ENCODE measurements at places on chromosomes 3 and 15.

DNA sequence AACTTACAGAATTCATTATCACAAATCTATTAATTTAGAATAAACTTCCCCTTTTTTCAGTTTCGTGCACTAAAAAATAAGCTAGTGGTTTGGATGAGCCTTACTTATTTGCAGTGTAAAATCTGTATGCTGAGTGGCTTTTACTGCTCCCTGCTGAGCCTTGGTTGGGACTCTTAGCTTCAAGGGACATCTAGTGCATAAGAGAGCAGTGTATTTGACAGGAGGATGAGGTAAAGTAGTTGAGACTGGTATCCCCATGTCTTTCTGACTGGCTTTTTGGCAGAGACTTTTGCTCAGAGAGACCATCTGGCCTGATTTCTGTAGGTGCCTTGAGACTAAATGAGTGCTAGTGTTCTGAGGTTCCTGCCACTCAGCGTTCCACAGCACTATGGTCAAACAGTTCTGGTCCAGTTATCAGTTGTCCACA is 11.8 kb downstream of the CAPN7 start:
- no peak for DNase-seq

DNA sequence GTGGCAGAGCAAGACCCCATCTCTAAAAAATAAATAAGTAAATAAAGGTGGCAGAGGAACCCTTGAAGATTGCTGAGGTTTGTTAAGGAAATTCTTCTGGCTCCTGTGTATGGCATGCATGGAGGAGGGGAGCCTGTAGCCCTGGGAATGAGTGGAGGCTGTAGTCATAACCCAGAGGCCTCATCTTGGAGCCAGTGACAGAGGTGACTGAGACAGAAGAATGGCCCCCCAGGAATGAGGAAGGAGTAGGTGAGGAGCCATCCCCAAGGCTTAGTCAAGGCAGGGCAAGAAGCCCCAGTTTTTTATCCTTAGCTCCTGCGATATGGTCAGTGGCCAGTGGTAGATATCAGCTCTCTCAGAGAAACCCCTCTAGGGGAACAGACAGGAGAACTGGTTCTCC is 46.5 kb downstream of the BSN start:
- no peak for DNase-seq

GRCh38 chr3:184805351-184806038 is 6.5 kb upstream of the VPS8 start:
- DNase-seq, result no peak

GRCh38 chr3:30195352-30195751 is 411.0 kb upstream of the TGFBR2 start:
- no peak for DNase-seq

DNA sequence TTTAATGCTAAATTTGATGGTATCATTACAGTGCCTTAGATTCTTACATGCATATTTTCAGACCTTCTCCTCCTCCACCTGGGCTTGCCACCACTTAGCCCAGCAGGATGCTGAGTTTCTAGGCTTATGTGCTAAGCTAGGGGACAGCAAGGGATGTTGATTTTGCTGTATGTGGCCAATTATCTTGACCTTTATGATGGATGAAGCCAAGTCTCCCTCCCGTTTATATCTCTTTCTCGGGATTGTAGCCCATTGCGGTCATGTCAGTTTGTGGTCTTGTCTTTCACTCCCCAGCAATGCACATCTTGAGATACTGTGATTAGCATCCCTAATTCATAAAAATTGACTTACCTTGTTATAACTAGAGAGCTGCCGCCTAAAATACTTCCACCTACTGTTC is 278.7 kb upstream of the SOX2 start:
- DNase-seq, result no peak

GRCh38 chr3:148953094-148953493 is 38.2 kb upstream of the GYG1 start:
- DNase-seq, result no peak

DNA sequence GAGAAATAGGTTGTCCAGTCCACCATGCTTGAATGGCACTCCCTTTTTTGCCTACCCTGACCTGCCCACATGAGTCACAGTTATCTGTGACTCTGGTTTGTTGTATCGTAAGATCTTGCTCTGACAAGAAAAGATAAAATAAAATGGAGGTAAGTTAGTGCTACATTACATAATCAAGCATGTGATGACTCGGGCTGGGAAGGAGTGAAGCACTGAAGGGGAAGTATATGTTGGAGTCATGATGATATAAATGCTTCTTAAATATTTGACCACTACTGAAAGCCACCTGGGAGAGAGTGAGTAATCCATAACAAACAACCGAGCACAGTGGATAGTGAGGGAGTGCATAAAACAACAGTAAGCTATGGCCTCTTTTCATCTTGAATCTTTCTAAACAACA is 124.4 kb downstream of the SHOX2 start:
- no peak for DNase-seq

DNA sequence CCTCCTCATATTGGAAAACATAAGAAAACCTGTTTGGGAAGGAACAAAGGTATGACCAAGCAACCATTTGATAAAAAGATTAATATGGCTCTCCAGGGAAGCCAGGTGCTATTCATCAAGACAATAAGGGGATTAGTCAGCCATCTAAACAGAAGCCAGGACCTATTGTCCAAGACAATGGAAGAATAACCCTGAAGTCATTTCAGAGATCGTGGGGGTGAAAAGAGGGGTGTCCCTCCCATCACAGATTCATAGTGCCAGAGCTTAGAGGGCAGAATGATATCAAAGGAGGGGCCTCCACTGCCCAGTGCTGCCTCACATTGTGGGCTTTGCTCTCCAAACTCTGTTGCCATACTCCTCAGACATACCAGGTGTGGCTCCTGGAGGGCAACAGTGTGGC is 73.5 kb downstream of the DAPK2 start:
- no peak for DNase-seq

GRCh38 chr3:50971487-50971924 is 296.8 kb downstream of the DOCK3 start:
- no peak for DNase-seq

DNA sequence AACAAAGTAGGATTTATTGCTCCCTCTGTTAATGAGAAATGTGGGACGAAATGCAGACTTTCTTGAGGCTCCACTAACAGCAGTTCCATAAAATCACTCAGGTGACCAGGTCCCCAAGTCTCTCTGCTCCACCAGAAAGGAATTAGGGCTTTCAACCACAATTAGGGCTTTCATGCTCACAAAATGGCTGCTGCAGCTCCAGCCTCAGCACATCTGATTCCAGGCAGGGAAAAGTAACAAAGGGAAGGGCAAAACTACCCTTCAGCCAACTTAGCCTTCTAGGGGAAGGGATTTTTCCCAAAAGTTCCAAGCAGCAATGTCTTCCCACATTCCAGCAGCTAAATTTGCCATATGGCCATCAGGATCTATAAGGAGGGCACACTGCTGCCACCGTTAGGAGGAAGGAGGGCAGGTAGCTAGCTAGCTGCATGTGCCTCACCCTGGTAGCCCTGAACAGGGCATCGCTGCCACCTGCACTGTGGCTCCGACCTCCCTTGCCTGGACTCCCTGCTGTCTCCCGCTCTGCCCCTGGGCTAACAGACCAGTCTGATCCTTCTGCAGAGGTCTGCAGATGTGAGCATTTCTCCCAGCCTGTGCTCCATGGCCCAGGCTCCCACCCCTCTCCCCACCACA is 12.8 kb downstream of the CFAP100 start:
- DNase-seq, result peak; percentile 10

GRCh38 chr3:177208223-177208622 is 10.9 kb upstream of the TBL1XR1 start:
- no peak for DNase-seq

DNA sequence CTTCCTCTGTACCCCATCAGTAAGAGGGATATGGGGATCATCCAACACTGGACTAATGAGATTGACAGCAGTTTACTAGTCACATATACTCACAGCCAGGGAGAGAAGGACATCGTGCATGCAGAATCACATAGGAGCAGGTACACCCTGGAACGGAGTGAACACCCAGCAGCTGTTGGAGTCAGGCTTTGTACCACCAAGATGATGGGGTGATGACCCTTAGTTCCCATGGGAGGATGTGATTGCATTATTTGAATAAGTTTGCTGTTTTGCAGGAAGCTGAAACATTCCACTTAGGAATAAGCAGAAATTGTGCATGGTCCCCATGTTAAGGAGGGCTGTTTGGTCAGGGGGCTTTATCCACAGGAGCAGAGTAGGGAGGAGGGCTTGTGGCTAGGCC is 482.7 kb upstream of the PDZRN3 start:
- DNase-seq, result no peak

DNA sequence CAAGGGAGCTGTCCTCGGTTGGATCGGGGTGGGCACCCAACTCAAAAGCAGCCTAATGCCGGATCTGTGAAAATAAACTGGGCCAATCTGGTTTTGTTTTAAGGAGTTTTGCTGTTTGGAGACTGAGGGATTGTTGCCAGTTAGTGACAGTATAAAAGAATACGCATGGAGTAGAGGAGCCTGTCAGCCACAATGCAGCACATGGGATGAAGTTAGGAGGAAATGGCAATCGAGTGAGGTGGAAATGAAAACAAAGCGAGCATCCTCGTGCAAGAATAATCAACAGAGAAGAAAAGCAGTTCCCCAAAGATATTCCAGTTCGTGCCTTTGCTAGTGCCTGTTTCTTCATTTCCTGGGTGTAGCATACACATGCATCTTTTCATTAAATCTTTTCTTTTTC is 108.4 kb upstream of the RORA start:
- DNase-seq, result no peak

GRCh38 chr3:83523470-83524073 is 1435.2 kb upstream of the CADM2 start:
- no peak for DNase-seq

DNA sequence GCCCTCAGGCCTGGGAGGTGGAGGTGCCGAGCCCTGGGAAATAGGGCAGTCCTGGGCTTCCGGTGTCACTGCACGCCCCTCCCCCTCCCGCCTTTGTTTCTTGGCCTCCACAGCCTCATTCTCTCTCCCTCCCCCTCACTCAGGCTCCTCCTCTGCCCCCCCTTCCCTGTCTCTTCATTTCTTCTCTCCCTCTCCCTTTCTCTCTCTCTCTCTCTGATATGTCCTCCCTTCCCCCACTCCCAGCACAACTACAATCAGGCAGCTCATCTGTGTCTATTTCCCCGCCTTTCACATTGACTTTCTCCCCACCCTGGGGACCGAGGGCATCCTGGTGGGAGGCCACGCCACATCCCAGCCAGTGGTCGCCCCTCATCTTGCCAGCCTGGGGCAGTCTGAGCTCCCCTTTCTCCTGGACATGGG is 40.2 kb downstream of the IDH2 start:
- no peak for DNase-seq

GRCh38 chr3:107680698-107681097 is 157.9 kb downstream of the BBX start:
- DNase-seq, result no peak

- no peak for DNase-seq
These were observed 95.3 kb upstream of the SOX2 start for GRCh38 chr3:181616088-181617070.

GRCh38 chr3:1092061-1092460 is 763 bp upstream of the CNTN6 start:
- no peak for DNase-seq

DNA sequence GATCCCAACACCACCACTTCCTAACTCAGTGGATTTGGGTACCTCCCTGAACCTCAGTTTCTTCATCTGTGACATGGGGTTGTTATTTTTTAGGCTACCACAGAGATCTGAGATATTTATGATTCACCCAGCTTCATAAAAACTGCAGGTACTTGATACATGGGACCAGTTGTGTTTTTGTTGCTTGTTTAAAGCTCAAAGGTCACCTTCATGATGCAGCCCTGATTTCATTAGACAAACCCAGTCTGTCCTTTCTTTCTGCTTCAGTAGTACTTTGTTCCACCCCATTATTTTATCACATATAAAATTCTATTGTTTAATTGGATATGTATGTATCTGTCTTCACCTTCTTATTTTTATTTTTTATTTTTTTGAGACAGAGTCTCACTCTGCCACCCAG is 57.4 kb upstream of the C15orf61 start:
- no peak for DNase-seq

DNA sequence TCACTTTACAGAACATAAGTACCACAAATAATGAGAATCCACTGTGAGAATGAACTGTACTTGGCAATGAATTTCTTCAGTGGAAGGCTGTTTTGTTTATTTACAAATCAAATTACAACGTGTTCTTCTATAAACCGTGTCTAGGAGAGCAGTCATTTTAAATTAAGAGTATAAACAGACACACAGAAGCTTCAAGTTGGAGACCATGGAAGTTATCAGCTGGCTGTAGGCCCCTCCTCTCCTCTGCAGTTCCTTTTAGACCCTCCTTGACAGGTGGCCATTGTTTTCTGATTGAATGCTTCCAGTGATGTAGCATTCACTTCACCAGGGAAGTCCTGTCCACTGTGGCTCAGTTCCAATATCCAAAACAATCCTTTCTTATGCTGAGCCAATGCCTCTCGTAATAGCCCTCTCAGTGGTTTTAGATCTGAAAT is 7.3 kb upstream of the MAPK6 start:
- no peak for DNase-seq

DNA sequence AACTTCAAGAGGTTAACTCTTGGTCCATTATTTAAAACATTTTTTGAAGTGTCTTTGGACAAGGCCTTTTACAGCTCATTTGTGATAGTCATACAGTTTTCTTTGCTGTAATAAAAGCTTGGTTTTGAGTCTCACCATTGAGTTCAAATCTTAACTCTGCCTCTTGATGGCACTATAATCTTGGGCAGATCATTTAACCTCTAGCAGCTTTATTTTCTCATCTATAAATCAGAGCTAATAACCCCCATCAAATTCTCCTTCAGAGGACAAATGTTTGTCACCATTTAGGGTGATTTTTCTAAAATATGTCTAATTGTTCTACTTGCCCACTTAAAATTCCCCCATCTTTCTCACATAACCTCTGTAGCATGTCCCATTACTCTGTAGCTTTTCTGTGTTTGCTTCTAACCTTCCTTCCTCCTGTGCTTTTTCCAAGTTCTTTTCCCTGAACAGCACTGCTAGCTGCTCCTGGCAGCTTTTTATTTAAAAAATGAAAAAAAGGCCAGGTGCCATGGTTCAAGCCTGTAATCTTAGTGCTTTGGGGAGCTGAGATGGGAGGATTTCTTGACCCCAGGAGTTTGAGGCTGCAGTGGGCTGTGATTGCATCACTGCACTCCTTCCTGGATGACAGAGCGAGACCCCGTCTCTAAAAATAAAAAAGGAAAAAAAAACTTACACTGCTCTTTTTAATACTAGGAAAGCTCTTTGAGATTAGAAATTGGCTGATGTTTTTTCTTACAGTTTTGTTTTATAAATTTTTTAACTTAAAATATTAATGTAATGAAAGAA is 28.5 kb downstream of the UBE2E1 start:
- DNase-seq, result no peak

- DNase-seq, result no peak
These were observed 47.7 kb upstream of the PTX3 start for GRCh38 chr3:157388976-157389375.

- DNase-seq, result no peak
These were observed 287.4 kb upstream of the SLCO3A1 start for GRCh38 chr15:91566141-91566540.

DNA sequence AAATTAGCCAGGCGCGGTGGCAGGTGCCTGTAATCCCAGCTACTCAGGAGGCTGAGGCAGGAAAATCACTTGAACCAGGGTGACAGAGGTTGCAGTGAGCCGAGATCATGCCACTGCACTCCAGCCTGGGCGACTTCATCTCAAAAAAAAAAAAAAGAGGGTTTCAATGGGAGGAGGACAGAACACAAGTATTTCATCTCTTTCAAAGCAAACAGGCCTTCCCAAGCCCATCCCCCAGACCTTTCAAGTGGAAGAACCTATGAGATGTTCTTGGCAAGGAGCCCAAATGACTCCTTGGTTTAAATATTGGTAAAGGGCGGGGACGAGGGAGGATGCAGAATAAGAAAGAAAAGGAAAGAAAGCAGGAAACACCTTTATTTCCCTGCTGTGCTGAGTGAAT is 62.2 kb upstream of the MCF2L2 start:
- DNase-seq, result no peak
